Activated naive CD8-positive, alpha-beta T cell treated with anti-CD3 and anti-CD28 coated beads, Interleukin-2, amount 10 ng/mL, durations not matched to agents 7 days and 5 days (primary cell): ENCODE measurements at places on chromosomes 16 and 17. TPM values are rescaled to one million over a fixed set of nuclear protein-coding genes. Genes with fewer than 3 reads are reported as not detected.

DNA sequence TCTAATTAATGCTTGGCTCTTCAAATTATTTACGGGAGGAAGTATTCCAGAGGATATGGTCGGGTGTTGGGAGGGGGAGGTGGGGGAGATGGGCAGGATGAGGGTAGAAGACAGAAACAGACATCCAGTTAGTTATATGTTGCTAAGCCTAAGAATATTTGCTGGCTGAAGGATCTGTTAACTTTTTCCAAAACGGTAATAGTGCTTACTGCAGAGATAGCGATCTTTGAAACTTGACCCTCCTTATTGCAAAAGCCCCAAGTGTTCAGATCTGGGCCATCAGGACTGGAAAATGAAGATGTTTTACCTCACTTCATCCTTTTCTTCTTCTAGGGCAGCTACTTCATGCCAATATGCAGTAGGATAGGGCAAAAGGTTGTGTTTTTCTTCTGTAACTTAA, 27.0 kb upstream of the MMD start:
- no peak for DNase-seq

- DNase-seq: no peak
Observed at GRCh38 chr16:86167061-86167460, 268.1 kb downstream of the IRF8 start.

DNA sequence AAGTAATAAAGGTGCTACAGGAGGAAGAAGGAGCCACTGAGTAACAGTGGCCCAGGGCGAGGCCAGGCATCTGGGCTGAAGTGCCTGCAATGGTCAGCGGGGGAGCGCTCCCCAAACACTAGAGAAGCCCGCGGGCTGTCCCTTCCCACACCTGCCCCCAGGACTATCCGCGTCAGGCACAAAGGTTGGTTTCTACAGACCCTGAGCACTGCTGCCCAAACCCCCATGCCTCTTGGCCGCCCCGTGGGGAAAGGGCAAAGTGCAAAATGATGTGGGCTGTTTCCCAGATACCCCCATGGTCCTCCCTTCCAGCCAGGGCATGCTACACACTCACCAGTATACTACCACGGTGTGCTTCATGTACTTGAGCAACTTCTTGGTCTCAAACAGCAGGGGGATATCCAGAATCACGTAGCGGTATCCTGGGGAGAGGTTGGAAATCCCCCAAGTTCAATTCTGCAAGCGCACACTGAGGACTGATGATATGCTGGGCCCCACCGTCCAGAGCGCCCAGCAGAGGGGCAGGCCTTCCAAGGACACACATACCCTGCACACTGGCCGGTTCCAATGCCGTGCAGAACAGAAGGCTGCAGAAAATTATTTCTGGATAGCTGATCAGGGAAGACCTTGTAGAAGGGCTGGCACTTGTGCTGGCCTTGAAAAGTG, 21.5 kb downstream of the DCAKD start:
- no peak for DNase-seq

- peak; percentile 49 for DNase-seq
Observed at GRCh38 chr16:56609463-56609921, 1.1 kb downstream of the MT2A start.

GRCh38 chr16:84286578-84287240, 8.0 kb upstream of the WFDC1 start:
- no peak for DNase-seq

The FN3KRP gene
- 42.6 TPM for total RNA-seq

GRCh38 chr17:1039511-1040215, 42.7 kb downstream of the TIMM22 start:
- no peak for DNase-seq

The SLC13A2 gene
- total RNA-seq: not detected

DNA sequence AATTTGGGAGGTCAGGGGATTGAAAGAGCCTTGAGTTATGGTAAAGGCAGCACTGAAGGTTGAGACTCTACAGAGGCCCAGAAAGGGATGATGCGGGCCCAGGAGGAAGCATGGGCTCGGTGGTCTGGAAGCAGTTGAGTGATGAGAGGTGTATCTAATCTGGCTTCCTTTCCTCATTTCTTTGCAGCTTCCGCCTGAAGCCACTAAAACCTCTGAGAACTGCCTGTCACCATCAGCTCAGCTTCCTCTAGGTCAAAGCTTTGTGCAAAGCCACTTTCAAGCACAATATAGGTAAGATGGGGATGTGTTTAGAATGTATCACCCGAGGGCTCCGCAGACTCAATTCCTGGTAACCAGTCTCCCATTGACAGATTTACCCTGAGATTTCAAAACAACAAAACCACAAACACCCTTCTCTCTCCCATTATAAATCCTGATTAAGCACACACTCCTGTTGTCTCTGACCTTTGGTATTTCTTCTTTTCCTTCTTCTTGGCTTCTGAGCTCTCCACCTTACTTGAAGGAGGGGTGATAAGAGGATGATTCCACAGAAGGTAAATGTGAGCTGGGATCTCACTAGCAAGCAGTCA, 21.2 kb downstream of the USP43 start:
- no peak for DNase-seq

The HBA1 gene
- not detected for total RNA-seq

The CCL14 gene
- not detected for total RNA-seq

GRCh38 chr16:31183432-31184428, 3.8 kb downstream of the FUS start:
- no peak for DNase-seq

DNA sequence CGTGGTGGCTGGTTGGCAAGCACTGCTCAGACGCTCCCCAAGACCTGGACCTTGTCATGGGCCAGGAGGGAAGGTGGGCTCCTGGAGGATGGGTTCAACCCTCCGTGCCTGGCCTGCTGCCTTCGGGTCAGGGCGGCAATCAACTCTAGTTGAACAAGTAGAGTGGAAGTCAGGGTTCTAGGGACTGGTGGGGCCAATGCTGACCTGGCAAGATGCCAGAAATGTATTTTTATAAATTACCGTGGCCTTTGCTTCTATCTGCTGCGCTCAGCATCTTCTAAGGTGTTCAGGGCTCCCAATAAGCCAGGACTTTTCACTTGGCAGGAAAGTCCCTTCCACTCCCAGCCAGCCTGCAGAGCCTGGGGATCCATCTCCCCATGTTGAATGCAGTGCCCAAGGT, 207.1 kb upstream of the N4BP1 start:
- no peak for DNase-seq

DNA sequence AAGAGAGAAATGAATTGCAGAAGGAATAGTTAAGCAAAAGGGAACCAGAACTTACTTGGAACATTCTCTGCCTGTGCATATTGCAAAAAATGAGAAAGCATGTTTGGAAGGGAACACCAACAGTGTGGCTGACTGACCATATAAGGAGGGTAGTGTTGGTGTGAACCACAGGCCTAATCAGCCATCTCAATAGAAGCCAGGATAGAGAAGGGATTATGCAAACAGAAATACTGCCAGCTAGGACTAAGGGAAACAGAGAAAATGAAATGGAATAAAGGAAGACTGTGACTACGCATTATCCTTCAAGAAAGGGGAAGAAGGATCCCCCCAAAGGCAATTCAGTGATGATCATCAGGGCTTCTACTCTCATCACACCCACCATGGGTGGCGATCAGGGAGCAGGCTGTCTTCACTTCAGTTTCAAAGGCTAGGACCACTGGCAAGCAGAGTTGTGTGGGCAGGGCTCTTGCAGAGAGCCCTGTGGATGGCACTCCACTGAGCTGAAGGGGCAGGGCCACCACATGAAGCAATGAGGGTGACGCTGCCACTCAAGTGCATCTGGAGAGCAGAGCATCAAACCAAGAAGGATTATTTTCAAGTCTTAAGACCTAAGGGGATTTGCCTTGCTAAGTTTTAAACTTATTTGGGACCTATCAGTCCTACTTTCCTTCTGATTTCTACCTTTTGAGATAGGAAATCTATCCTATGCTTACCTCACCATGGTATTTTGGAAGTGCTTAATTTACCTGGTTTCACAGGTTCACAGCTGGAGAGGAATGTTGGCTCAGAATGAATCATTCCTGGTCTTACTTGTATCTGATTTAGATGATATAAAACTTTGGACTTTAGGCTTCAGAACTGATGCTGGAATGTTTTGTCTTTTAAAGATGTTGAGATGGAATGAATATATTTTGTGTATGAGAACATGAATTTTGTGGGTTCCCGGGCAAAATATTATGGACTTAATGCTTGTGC, 140.5 kb downstream of the SSH2 start:
- DNase-seq: no peak

The ANKRD40CL gene
- total RNA-seq: not detected

- DNase-seq: no peak
Observed at GRCh38 chr17:18356624-18357023, 6.7 kb downstream of the SHMT1 start.

DNA sequence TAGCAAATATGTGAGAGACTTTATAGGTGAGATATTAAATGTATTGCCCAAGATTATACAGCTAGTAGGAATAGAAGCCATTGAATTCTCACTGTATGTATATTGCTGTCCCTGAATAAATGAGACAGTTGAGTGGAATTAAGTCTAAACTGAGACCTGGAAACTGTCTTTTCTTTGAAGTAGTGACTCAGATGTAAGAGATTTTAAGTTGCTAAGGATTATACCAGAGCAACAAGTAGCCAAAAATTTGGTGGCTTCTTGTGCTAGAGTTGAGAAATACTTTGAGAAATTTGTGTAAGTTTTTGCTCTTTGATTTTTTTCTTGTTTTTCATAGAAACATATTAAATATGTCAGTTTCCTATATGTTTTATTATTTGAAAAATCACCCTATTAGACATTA, 58.7 kb downstream of the TANC2 start:
- DNase-seq: no peak

- no peak for DNase-seq
Observed at GRCh38 chr17:56570199-56570598, 23.3 kb upstream of the NOG start.

The HIC1 gene
- total RNA-seq: 64.3 TPM

The LPO gene
- total RNA-seq: not detected

The TPSD1 gene
- total RNA-seq: not detected

The RPRML gene
- not detected for total RNA-seq

- DNase-seq: no peak
Observed at GRCh38 chr17:59558039-59558438, 7.4 kb upstream of the DHX40 start.

DNA sequence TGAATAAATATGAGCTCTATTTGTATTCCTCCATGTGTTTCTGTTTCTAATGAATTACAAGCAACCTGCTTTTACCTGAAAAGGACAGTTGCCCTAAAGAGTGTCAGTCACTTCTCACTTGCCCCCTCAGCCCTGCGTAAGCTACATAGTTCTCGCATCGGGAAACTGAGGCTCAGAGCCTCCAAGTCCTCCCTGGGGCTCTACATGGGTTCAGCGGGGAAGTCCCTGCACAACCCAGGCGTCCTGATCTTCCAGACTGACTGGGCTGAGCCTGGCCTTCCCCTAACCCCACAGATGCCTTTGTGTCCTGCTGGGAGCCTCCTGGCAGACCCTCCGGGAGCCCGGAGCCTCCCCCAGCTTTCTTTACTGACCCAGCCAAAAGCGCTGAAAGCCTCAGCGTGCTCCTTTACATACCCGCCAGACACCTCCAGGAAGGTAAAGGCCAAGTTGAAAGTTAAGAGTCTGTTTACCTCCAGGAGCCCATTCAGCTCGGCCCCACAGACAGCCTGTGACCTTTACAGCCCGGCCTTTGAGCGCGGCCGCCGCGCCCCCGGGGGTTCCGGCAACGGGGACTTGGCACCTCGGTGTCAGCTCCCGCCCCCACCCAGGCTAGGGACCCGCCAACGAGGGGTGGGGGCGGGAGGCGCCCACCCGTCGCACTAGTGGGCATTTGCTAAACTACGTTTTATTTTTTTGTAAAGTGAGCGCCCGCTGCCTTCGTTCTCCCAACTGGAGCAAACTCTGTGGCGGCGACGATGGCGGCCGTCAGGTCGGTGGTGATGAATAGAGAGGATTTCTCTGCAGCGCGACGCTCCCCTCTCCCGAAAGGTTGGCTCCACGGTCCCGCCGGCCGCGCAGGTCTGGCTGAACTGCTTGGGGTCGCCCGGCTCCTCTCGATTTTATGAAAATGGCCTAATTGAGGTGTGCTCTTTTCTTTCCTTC, 4.4 kb upstream of the HOXB13 start:
- DNase-seq: no peak

The KRT36 gene
- total RNA-seq: not detected

- DNase-seq: no peak
Observed at GRCh38 chr16:85461814-85462713, 151.1 kb upstream of the GSE1 start.

- DNase-seq: no peak
Observed at GRCh38 chr17:49523706-49524472, 28.8 kb downstream of the NGFR start.
